ENCODE measurements at places on chromosomes 2 and 18.

- DNase-seq, result no peak
Measured at GRCh38 chr18:463827-464541, 36.5 kb downstream of the COLEC12 start.

DNA sequence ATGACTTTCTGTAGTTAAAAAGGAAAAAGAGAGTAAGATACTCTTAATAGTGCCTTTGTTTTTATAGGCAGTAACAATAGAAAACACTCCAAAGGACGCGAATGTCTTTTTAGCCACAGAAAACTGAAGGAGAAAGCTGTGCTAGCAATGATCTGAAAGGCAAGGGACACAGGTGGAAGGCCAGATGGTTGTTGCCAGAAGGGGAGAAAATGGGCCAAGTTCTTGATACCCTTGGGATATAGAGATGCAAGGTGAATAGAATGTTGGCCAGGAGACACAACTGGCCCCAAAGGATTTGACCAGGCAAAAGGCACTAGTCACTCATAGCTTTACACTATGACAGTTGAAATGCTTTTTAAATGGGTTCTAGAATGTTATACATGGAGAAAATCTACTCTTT is 180.0 kb downstream of the NRXN1 start:
- no peak for DNase-seq

DNA sequence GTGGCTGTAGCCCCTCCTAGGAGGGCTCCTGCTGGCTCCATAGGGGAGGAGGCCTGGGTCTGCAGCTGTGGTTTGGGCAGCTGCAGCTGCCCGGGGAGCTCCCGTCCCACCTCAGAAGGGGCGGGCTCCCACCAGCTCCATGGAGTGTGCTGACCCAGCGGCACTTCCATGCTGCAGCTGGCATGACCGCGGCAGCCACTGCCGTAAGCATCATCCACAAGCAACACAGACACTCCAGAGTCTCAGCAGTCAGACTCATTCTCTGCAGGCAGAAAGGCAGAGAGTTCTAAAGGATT is 660.1 kb upstream of the RAB6C start:
- no peak for DNase-seq

DNA sequence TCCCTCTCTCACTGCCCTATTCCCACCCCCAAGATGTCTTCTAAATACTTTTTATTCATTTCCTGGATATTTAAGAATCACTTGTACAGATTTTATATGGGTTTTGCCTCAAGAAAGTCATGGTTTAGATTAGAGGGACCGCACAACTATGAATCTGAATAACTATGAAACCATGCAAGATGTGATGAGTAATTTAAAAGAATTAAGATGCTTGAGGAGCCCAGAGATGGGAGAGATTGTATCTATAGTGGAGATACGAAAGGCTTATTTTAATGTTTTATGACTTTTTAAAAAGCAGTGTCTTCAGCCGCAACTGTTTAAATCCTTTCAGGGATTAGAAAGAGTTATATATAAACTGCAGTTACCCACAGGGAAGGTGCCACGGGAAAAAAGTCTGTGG is 324.1 kb downstream of the LPIN1 start:
- DNase-seq, result no peak

DNA sequence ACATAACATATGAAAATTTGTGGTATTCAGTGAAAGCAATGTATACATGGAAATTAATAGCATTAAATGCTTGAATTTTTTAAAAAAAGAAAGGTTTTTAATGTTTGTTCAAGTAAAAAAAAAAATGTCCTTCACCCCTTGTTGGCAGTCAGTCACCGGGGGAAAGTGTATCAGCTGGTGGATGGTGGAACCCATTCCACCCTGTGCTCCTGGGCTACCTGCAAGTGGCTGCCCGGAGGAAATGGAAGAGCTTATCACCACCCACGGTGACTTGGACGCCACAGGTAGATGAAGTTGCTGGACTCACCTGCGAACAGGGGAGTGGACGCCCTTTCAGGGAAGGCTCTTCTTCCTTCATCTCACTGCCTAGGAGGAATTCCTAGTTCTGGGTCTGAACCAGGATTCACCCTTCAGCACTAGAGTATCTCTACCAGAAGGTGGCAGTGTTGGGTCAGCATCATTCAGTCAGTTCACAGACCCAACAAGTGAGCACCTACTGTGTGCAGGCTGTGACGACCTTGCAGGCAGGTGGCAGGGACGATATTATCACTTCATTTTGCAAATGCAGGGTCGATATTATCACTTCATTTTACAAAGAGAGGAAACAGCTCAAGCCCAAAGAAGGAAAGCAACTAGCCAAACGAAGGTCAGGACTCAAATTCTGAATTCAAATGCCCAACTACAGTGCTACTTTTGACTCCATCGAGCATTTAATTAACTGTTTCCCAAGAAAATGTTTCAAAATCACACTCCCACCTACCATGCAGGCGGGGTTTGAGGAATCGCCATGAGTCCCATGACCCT is 35.8 kb downstream of the CIB4 start:
- DNase-seq, result peak; percentile 35

DNA sequence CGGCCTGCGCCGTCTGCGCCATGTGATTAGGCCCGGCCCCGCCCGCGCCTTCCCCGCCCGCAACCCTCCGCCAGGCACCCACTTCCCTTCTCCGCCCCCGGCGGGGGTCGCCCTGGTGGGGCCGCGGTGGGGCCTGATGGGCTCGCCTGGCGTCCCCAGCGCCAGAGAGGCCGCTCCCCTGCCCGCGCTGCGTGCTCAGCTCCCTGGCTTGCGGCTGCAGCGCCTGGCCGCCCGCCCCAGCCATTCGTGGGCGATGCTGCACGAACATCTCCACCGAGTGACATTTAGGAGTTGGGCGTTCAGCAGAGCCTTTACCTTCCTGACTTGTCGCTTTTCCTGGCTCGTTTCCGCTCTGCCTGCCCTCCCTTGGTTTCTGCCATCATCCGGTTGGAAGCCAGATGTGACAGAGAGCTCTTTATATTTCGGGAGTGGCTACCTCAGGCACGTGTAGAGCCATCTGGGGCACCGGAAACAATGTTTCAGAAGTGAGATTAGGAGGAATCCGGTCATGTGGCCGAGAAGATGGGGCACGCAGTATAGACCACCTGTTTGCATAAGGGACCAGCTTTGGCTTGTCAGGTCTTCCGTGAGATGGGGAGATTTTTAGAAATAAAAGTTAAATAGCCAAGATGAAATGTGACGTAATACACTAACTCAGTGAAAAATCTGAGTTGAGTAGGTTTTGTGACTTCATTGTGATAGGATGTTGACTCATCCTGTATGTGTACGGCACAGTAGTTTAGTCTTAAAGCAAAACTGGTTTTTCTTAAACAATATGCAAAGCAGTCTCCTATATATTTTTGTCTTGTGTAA is 1.2 kb downstream of the GLS start:
- peak; percentile 81 for DNase-seq

DNA sequence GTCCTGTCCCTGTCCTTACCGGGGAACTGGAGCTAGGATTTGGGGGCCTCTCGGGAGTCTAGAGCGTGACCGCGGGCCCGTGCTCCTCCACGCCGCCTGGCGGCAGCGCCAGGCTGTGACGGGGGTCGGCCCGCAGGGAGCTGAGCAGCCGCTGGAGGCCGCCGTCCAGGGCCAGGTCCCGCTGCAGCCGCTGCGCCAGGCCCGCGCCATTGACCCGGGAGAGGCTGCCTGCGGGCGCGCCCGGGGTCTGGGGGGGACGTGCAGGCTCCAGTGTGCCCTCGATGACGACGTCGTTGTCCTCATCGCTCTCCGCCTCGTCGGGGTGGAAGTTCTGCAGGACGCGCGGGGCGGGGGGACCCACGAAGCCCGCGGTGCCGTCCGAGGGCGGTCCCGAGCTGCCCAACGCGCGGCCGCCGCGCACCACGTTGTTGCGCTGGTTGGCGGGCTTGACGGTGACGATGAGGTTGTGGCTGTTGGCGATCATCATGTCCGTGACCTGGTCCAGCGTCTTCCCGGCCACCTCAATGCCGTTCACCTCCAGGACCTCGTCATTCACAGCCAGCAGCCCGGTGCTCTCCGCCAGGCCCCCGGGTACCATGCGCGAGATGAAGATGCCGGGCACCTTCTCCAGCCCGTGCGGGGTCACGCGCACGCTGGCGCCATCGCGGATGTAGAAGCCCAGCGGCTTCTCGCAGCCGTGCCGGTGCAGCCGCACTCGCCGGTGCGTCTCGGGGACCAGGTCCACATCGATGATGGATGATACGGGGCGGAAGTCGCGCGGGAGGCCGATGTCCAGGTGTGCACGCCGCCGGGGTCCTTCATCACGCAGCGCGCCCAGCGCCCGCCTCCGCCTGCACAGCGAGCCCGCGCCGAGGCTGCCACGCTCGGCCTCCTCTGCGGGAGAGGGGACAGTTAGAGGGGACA is 50.9 kb downstream of the ADNP2 start:
- DNase-seq, result peak; percentile 13

DNA sequence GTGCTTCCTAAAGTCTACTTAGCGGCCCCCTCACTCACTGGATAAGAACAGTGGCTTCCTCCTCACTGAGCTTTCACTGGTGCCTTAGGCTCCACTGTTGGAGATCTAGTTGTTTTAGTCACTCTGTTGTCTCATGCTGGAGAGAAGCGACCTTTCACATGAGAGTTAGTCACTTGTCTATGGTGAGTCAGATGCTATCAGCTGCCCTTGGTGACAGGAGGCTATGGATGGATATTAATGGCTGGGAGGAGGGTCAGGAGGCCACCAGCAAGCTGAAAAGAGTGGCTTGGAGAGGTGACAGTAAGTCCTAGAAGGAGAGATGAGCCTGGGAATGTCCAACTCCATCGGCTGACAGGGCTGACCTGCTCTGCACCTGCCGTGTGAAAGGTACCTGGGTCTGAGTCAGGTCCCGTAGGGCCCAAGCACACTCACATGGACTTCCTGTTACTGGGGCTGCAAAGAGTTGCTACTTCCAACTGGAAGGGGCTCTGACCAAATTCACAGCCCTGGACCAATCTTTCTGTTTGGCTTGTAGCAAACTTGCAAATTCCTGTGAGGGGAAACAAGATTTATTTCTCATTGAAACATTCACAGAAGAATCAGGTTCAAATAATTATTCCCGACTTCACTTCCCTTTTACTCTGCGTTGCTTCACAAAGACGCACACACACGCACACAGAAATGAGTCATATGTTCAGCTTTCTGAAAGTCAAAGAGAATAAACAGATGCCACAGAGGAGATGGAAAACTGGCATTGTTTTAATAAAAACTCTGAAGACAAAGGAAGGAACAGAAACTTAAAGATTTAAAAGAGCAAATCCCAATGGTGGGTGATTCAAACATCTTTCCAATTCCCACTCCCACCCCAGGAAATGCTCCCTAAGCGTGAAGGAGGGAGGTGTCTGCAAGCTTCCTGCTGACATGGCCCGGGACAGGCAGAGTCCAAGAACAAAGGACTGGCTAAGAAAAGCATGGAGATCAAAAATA is 203.5 kb upstream of the TWIST2 start:
- DNase-seq, result no peak

DNA sequence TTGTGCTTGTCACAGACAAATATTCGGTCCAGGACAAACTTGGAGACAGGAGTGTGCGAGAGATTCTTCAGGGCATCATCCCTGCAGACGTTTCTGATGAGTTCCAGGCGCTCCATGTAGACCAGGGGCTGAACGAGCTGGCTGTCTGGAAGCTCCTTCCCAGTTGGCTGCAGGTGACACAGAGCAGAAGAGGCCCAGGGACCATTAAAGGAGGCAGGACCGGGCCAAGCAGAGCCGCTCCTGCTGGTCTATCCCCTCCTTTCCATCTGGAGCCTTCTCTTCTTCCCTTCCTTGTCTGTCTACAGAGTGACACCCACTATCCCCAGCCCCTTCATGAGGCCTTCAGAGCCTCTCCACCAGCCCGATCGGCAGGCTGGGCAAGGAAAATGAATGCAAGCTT is 19.5 kb downstream of the CHST10 start:
- no peak for DNase-seq

- no peak for DNase-seq
Measured at GRCh38 chr2:142603759-142604158, 273.7 kb upstream of the KYNU start.

DNA sequence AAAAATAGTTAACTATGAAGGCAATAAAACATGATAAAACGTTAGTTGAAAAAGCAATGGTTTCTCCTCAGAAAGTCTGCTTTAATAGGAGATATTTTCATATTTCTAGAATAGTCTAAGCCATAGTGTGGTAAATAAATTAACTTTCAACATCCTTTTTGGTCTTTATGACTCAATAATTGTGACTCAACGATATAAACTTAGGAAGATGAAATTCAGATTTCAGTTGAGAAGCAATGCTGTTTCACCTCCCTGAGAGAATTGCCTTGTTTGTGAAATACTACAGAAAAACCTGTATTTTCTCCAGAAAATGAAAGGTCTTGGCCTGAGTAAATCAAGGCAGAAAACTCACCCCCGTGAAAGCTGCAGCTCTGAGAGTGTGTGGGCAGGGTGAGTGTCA is 166.9 kb downstream of the ETAA1 start:
- no peak for DNase-seq

GRCh38 chr18:56511996-56512395 is 126.4 kb downstream of the TXNL1 start:
- no peak for DNase-seq

GRCh38 chr18:45688833-45689232 is 35.1 kb upstream of the SLC14A1 start:
- DNase-seq, result peak; percentile 76
